ENCODE measurements at places on chromosomes 5 and 9.

DNA sequence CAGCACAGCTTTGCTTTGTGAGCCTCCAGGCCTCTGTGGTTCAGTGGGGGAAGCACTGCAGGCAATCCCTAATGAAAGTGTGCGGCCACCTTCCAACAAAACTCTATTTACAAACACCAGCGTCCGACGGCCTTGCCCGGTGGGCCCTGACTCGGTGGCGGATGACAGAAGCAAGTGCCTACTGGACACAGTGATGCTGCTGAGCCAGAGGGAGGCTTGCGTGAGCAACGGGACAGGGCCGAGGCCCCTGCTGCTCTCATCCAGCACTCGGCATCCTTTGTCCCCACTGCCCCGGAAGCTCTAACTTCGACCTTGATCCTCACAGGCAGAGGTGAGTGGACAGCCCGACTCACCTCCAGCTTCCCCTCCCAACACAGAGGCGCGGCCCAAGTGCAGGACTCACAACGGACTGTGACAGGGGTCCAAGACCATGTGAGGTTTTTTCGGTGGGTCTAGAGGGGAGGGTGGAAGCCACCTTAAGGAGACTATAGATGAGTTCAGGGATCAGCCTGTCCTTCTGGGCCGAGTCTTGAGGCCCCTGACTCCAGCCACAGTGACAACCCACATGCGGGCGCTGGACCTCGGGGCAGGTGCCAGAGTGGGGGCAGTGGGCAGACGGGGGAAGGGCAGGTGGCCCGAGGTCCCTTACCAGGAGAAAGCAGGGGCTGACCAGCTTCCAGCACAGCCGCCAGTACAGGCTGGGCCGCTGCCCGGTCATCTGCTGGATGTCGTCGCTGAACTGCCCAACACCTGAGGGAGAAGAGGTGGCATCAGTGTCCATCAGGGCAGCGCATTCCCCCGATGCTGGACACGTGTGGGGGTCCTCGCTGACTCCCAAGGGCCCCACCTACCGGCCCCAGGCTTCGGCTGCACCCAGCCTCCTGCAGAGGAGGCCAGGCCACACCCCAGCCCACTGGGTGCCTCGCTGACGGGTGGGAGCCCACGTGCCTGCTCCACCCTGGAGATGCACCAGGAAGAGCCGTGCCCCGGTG lies 39.4 kb downstream of the SLC6A3 start:
- no peak for DNase-seq

DNA sequence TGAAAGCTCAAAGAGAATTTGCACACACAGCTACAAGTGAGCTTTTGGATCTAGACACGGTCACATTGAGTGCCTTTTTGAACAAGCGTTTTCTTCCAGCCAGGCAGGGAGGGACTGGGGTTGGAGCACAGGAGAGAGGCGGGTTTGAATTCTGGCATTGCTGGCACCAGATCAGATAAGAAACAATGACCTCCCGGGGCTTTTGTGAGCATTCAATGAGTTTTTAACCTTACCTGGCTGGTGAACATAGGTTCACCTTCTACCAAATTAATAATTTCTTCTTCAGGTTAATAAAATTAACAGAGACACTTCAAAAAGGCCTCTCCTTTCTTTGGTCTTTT lies 312.9 kb upstream of the MSX2 start:
- DNase-seq, result no peak

GRCh38 chr5:77669677-77670076 lies 31.2 kb upstream of the OTP start:
- no peak for DNase-seq

DNA sequence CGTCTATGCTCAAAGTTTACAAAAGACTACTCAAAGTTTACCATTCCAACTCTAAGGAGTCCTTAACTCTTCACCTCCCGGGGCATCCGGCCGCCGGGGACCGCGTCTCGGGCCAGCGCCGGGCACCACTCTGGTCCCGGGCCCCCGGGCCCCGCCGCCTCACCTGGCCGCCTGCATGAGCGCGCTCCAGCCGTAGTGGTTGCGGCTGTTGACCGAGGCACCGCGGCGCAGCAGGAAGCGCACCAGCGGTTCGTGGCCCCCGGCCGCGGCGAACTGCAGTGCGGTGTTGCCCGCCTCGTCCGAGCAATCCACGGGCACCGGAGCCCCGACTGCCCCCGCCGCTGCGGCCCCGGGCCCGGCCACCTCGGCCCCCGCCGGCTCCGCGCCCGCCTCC lies 388 bp downstream of the ANKS6 start:
- no peak for DNase-seq

DNA sequence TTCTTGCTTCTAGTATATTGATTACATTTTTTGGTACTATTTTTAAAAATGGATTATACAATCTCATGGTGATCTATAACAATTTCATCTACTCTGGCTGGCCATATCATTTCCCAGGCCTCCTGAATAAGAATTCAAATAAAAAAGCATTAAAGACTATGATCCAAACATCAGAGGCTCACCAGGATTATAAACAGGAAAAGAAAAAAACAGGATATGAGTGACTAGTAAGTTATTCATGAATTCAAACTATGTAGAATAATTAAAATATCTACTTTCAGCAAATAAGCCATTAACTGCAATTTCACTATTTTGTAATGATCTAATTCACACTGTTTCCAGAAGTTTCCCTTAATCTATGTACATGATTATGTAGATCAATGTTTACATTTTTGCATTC lies 293.1 kb upstream of the CDH6 start:
- no peak for DNase-seq

DNA sequence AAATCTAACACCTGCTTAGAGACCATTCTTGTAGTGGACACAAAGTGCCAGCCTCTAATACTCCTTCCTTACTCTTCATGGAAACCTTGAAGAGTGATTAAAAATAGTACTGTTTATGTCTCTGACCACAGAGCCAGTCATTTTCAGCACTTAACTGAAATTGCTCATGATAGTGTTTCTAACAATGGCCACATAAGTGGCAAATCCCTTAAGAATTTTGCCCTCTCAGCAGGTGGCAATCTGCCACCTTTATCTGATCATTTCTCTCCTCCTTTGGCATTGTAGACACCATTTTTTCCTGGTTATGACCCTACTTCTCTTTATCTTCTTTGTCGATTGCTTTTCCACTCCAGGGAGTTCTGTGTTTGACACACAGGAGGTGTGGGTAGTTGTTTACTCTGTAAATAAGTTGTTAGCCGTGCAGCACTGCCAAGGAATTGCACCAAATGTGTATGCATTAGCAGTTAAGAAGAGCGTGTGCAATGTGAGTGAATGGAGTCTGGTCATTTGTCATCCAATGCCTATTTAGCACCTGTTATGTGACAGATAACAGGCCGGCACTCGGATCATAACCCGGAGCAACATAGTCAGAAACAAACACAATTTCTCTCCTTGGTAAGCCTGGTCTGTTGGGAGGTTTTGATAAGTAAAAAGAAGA lies 36.8 kb upstream of the STARD4 start:
- DNase-seq, result no peak

Measured in anterior cingulate cortex (tissue), 58 donors.